G401 (cell line): ENCODE measurements at places on chromosomes 4 and X. TPM values are rescaled to one million over a fixed set of nuclear protein-coding genes. Genes with fewer than 3 reads are reported as not detected.
A peak's percentile ranks its signal among the peaks of the same experiment; 100 is the strongest.

SPANXA1 gene
- total RNA-seq: not detected in 2 replicates

ZBTB33 gene
- total RNA-seq: 5.0 and 6.1 TPM in 2 replicates

TMEM144 gene
- total RNA-seq: 4.1 and 9.8 TPM in 2 replicates

MAGEB2 gene
- total RNA-seq: not detected in 2 replicates

CXCL1 gene
- not detected in 2 replicates for total RNA-seq

FAM241A gene
- total RNA-seq: 0.12 and 0.37 TPM in 2 replicates

OPN1MW3 gene
- not detected in 2 replicates for total RNA-seq

PAGE1 gene
- not detected in 2 replicates for total RNA-seq

TRMT2B gene
- total RNA-seq: 14.2 and 21.8 TPM in 2 replicates

CLCN4 gene
- 2.6 and 3.6 TPM in 2 replicates for total RNA-seq

F8 gene
- 0.18 and 0.44 TPM in 2 replicates for total RNA-seq

SSX4 gene
- not detected in 2 replicates for total RNA-seq

HHIP gene
- 0.07 and 1.5 TPM in 2 replicates for total RNA-seq

SRPK3 gene
- 0.06 TPM in 1 of 2 replicates, not detected in the other for total RNA-seq

ARHGEF6 gene
- 0.10 TPM in 1 of 2 replicates, not detected in the other for total RNA-seq

PWWP3B gene
- not detected in 2 replicates for total RNA-seq

DNA sequence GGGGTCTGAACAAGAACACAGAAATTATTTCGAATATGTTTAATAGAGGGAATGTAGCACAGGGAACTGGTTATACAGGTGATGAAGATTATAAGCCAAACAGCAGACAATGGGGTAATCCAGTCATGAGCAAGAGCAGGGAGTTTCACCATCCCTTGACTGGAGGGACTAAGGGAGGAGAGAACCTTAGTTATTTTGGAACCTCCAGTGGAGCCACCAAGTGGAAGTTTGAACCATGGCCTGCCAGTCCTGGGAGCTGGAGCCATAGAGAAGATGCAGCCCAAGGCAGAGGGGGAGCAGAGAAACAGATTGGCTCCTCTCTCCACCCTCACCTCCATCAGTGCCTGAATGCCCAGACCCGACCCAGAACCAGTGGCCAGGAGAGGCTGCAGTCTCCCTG is 264.6 kb upstream of the RASGEF1B start:
- no peak for DNase-seq

GRCh38 chr4:75340561-75340960 is 173.6 kb downstream of the RCHY1 start:
- no peak for DNase-seq

GRCh38 chrX:146396409-146396808 is 413.2 kb upstream of the CXorf51B start:
- DNase-seq: no peak

DNA sequence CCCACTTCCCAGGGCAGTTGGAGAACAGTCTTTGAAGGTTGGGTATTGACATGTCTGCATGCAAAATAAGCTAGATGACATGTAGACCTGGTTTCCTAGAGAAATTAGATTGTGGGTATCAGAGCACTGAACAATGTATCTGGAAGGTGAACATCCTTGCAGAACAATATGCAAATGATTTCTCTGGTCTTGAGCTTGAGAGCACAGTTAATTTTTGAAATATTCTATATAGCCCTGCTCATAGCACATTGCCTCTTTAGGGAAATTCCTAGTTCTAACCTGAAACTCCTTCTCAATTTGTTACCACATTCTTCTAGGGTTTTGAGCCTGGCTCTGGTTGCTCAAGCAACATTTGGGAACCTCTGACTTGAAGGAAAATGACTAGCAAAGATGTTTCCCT is 41.6 kb upstream of the LAS1L start:
- no peak for DNase-seq

DNA sequence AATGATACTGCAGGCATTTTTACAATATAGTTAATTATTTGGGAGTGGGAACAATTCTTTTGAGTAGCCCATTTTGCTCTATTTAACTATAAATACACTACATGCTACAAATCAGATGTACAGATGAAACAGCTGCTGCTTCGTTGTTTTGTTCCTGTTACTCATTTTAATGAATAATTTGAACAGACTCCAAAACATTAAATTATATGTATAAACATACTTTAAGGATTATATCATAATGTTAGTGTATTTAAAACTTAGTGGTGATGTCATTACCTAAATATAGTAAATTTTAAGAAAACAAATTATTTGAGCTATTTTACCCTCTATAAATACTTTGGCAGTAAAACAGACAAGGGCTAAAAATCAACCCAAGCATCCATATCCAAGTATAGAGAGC is 60.7 kb downstream of the GAB1 start:
- no peak for DNase-seq

GRCh38 chr4:124703154-124703553 is 9.4 kb downstream of the ANKRD50 start:
- DNase-seq: no peak

- DNase-seq: no peak
Observed at GRCh38 chr4:17448689-17449088, 63.2 kb downstream of the QDPR start.

GRCh38 chr4:36610628-36611027 is 329.2 kb downstream of the DTHD1 start:
- no peak for DNase-seq

DNA sequence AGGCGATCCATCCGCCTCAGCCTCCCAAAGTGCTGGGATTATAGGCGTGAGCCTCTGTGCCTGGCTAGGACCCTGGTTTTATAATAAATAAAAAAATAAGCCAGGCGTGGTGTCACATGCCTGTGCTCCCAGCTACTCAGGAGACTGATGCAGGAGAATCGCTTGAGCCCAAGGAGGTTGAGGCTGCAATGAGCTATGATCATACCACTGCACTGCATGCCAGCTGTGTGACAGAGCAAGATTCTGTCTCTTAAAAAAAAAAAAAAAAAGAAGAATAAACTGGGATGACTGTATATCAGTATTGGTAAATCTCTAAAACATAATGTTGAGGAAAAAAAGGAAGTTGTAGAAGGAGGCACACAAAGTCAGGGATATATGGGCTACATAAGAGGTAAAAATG is 45.7 kb upstream of the SLC34A2 start:
- no peak for DNase-seq

DNA sequence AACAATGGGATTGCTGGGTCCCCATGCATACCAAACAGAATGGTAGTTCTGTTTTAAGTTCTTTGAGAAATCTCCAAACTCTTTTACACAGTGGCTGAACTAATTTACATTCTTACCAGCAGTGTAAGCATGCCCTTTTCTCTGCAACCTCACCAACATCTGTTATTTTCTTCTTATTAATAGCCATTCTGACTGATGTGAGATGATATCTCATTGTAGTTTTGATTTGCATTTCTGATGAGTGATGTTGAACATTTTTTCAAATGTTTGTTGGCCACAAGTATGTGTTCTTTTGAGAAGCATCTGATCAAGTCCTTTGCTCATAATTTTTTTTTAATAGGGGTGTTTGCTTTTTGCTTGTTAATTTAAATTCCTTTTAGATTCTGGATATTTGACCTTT is 41.2 kb upstream of the ZMAT1 start:
- DNase-seq: no peak

DNA sequence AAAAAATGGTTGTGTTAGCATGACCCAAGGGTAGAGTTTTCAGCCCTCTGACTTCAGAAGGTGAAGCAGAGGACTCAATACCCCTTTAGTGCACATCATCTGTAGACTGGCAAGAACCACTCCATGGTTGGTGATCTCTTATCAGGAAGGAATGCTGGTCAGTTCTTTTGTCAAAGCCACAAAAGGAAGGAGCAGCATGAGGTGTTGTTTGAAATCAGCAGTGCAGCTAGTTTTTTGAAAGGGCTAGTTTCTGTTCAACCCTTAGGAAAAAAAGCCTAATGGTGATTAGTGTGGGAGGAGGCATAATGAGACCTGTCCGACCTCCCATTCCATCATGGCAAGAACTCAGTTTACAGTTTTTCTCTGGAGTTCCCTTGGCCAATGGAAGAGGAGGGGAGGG is 362.0 kb upstream of the CT83 start:
- no peak for DNase-seq

GRCh38 chrX:9144701-9145241 is 110.8 kb upstream of the FAM9B start:
- DNase-seq: no peak

DNA sequence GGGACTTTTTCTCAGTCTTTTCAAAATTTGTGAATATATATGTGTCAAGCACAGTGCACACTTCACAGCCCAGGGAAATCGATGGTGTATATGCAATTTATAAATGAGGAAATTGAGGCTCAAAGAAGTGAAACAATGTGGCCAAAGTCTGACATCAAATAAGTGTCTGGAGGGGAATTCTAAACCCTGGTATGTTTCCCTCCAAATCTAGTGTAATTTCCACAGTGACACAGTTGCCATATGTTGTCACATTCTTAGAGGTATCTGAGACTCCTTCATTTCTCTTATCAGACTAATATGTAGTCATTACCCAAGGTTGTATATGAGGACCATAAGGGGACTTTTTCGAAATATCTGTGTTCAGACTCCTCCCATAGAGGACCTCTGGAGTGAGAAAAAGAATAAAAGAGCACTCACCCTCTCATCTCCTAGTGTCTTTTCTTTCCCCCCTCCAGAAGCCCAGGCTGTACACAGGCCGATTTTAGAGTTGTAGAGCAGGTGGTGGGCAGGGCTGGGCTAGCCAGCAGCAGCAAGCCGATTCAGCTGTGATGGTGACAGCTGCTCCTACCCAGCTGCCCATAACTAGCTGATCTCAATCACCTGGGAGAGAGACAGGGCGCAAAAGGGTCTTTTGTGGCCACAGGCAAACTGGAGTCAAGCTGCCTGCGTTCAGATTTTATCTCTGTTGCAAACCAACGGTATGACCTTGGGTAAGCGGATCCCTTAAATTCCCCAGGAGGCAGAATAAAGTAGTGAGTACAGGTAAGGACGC is 55.1 kb downstream of the CLCN5 start:
- DNase-seq: no peak

- DNase-seq: no peak
Observed at GRCh38 chrX:45714866-45715265, 514.2 kb upstream of the DIPK2B start.

DNA sequence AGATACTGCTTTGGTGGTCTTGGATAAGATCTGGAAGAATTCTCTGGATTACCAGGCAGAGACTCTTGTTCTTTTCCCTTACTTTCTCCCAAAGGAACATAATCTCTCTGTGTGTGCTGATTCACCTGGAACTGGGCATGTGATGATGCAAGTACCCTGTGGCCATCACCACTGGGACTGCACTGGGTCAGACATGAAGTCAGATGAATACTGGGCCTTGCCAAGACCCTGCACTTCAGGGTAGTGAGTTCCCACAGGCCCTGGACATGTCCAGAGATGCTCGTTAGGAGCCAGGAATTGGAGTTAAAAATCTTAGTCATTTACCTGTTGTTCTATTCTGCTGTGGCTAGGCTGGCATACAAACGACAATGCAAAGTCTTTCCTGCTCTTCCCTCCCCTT is 290.1 kb upstream of the BMP3 start:
- no peak for DNase-seq

- no peak for DNase-seq
Observed at GRCh38 chrX:39830414-39830813, 267.3 kb downstream of the BCOR start.

GRCh38 chr4:75995727-75996126 is 5.0 kb upstream of the SDAD1 start:
- DNase-seq: peak; percentile 65

DNA sequence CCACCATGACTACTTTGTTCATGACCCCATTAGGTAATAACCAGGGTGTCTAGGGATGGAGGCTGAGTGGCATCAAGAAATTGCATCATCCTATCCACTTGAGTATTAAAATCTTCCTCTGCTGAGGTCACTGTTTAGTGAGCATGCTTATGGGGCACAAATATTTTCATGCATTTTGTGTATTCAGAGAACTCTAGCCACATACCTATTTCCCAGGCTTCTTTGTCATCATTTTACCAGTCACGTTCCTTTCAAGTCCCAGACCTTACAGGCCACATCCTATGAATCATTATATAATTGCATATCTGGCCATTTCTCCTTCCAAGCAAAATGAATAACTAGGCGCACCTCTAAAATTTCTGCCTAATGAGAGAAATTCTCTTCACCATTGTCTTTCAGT is 1882.9 kb upstream of the AGA start:
- DNase-seq: no peak

GRCh38 chrX:151896734-151897474 is 15.8 kb upstream of the MAGEA4 start:
- DNase-seq: no peak

DNA sequence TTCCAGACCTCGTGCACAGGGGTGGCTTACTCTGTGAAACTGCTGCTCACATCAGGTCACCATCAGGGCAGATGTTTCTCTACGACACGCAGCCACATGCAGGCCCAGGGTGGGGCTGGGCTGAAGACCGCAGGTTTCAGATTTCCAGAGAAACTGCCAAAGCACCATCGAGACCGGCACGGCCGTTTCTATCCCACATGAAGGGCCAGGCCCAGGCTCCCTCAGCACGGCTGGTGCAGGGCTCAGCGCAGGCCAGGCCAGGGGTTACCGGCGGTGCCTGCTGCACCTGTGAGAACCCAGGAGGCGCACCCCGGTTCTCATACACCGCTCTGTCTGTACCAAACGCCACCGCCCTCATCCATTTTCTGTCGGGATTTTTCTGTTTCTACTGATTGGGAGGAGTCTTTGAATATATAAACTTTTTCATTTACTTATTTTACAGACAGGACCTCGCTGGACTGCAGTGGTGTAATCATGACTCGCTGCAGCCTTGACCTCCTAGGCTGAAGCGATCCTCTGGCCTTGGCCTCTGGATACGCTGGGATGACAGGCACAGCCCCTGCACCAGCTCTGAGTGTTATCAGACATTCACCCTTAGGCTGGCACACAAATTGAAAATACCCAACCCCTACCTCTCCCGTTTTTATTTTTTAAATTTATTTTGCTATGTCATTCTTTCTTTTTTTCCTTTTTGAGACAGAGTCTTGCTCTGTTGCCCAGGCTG is 17.1 kb downstream of the CTBP1 start:
- DNase-seq: no peak

DNA sequence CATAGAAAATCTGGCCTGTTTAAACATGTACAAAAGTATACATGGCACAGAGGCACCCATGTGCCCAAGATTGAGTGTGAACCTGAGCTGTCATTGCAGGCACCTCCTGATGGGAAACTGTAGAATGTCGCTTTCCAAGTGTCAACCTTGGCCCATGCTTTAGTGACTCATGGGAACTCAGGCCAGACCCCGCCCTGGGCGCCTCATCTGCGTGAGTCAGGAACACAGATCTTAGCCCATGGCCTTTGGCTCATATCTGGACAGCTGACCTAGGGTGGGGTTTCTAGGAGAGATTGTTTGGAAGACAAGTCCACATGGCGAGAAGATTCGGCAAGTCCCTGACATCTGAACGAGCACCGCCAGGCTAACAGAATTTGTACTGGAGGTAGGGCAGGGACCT is 50.0 kb downstream of the CYTL1 start:
- no peak for DNase-seq

DNA sequence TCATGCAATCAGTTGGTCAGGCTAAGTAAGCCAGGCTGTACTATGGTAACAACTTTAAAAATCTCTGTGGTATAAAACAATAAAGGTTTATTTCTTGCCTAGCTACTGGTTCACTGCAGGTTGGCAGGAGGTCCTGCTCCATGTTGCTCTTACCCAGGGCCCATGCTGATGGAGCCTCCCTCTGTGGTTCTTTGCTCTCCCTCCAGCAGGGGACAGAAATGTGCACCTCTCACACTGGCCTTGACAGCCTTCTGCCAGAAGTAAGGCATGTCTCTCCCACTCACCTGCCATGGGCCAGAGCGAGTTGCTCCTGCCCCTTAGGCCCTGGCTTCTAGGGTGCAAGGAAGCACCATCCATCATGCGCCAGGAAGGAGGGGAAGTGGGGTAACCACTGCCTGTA is 31.1 kb downstream of the CLDN22 start:
- no peak for DNase-seq

- DNase-seq: no peak
Observed at GRCh38 chr4:124234771-124235170, 477.8 kb downstream of the ANKRD50 start.
